Activated effector memory CD4-positive, alpha-beta T cell treated with anti-CD3 and anti-CD28 coated beads, Interleukin-2, amount 50 U/mL, for 16 hours (primary cell): ENCODE measurements at places on chromosomes 16 and 17.

- DNase-seq: no peak
Observed at GRCh38 chr16:67678354-67679023, 11.9 kb downstream of the C16orf86 start.

GRCh38 chr17:17784657-17785267, 52.0 kb downstream of the SREBF1 start:
- DNase-seq: no peak

GRCh38 chr16:11417487-11417886, 72.2 kb downstream of the RMI2 start:
- DNase-seq: no peak

DNA sequence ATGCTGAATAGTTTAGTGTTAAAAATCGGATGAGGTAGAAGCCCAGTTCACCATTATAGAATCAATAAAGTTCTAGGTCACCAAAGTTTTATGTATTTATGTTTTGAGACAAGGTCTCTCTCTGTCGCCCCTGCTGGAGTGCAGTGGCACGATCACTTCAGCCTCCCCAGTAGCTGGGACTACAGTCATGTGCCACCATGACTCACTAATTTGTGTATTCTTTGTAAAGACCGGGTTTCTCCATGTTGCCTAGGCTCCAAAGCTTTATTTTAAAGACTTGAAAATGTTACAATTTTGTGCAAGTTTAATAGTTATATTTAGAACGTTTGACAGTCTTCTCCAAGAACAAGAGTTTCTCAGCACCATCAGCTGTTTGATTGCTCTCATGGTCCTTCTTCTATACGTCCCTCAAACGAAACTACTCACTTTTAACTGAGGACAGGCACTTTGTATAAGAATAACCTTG, 32.1 kb downstream of the NDE1 start:
- DNase-seq: peak; percentile 80

- no peak for DNase-seq
Observed at GRCh38 chr16:88344411-88345030, 38.2 kb upstream of the ZNF469 start.

DNA sequence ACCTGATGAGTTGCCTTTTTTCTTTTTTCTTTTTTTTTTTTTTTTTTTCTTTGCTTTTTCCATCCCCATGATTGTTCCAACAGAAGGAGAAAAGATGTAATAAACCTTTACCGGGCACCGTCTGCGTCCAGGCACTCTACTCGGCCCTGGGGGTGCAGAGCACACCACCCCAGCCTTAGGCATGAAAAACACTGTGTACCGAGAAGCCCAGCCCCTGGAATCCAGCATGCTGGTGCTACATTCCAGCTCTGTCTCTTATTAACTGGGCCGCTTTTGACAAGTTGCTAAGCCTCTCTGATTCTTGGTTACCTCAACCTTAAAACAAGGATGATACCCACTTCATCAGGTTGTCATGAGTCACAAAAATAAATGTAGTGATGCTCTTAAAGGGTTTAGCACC, 64.1 kb upstream of the HSBP1 start:
- DNase-seq: no peak

- no peak for DNase-seq
Observed at GRCh38 chr16:66596986-66597848, 7.3 kb upstream of the CMTM3 start.
